ENCODE measurements at places on chromosomes 13 and 19.

- no peak overlapping the region for H3K4me3 ChIP-seq
- no peak for DNase-seq
These were observed 7.2 kb upstream of the RELB start for GRCh38 chr19:44993926-44994537.

GRCh38 chr13:31870511-31870910 is 131.2 kb downstream of the RXFP2 start:
- DNase-seq: no peak
- H3K36me3 ChIP-seq: no peaks in the 10 kb centered on the region
- H3K27ac ChIP-seq: no peak overlapping the region

DNA sequence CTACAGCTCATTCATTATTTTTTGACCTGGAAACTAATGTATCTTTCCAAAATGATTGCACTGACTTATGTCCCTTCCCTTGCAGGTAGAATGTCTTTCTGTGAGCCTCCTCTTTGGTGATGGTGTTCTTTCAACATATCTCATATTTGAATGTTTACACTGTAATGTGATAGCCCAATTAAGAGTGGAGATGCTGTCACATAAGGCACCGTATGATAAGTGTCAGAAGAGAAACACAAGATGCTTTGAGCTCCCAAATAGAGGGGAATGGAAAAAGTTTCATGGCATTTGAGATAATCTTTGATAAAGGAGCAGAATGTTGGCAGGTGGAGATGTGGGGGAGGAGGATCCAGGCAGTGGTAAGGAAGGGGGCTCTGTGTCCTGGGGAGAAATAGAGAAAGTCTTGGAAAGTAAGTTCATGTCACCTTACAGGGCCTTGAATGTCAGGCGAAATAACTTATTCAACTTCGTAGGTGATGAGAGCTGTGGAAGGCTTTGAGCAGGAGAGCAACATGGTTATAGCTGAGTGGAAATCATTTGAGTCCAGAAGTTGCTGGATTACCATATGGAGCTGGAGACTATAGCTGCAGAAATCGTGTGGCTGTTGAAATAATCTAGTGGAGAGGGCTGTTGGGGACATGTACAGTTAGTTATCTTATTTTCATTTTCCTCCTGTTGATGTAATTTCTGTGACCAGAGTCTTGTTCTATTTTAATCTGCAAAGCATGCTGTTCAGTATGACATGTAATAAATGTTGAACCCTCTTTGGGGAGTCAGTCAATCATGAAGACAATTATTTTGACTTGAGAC is 10.3 kb upstream of the RNF113B start:
- H3K27me3 ChIP-seq: no peaks in the 10 kb centered on the region
- H3K4me3 ChIP-seq: peak overlapping the region; percentile 1
- peak overlapping the region; percentile 2 for H3K27ac ChIP-seq

- DNase-seq: no peak
- H3K4me3 ChIP-seq: no peak overlapping the region
- peaks cover 3% of the 10 kb centered on the region for H3K27me3 ChIP-seq
- H3K4me1 ChIP-seq: no peaks in the 10 kb centered on the region
- no peak overlapping the region for H3K27ac ChIP-seq
These were observed 415.5 kb downstream of the FGF14 start for GRCh38 chr13:101986316-101986715.

GRCh38 chr19:39759457-39760184 is 19.0 kb upstream of the LEUTX start:
- DNase-seq: no peak
- peaks cover 33% of the 10 kb centered on the region for H3K27me3 ChIP-seq
- H3K27ac ChIP-seq: no peak overlapping the region
- no peak overlapping the region for H3K4me3 ChIP-seq
- no peaks in the 10 kb centered on the region for H3K36me3 ChIP-seq
- no peaks in the 10 kb centered on the region for H3K4me1 ChIP-seq

DNA sequence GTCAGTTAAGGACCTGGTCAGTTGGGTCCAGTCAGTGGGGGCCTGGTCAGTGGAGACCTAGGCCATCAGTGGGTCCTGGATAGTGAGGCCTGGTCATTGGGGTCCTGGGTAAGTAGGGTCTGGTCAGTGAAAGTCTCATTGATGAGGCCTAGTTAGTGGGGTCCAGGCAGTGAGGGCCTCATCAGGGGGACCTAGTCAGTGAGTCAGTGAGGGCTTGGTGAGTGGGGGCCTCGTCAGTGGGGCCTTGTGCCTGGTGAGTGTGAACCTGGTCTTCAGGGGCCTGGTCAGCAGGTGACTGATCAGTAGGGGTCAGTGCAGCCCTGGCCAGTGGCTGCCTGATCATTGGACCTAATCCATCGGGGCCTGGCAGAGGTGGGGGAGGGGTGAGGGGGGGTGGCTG is 42.6 kb upstream of the TPM4 start:
- no peaks in the 10 kb centered on the region for H3K4me1 ChIP-seq
- no peak overlapping the region for H3K4me3 ChIP-seq
- no peak for DNase-seq
- H3K27me3 ChIP-seq: peaks cover 7% of the 10 kb centered on the region

- H3K36me3 ChIP-seq: no peaks in the 10 kb centered on the region
- peaks cover 3% of the 10 kb centered on the region for H3K27me3 ChIP-seq
- no peak for DNase-seq
- H3K4me3 ChIP-seq: no peak overlapping the region
- H3K4me1 ChIP-seq: no peaks in the 10 kb centered on the region
- H3K27ac ChIP-seq: no peak overlapping the region
These were observed 63.4 kb downstream of the TEX29 start for GRCh38 chr13:111383591-111384440.

DNA sequence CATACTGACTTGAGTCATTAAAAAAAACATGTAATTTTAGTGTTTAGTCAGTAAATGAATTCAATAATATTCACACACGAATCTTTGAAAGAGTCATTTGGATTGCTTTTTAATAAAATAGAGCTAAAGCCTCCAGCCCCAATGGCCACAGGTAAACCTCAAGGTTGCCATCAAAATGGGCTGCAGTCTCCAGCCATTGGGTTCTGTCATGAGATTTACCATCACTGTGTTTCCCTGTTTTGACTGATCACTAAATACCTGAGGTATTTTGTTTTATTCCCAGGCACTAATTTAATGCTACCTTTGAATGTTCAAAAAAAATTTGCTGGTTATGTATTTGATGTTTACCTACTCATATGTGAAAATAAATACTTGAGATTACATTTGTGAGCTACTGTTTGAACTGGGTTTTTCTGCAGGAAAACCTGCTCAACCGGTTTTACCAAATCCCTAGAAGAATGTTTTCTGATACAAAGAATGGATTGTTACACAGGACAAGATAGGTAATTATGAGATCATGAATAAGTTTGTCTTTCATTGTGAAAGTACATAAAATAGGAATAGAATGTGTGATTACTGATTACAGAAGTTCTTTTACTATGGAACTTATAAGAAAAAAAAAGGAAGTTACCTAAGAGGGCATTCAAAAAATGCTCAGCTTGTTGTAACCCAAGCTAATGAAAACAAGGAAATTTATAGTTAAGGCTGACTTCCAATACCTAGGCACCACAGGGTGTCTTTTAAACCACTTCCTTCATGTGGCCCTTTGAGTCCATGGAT is 391.3 kb downstream of the EFNB2 start:
- no peaks in the 10 kb centered on the region for H3K36me3 ChIP-seq
- DNase-seq: no peak
- no peaks in the 10 kb centered on the region for H3K27me3 ChIP-seq
- no peak overlapping the region for H3K4me3 ChIP-seq
- peak overlapping the region; percentile 48 for H3K27ac ChIP-seq

- peak; percentile 53 for DNase-seq
- H3K27ac ChIP-seq: no peak overlapping the region
- H3K4me1 ChIP-seq: peaks cover 21% of the 10 kb centered on the region
These were observed 14.1 kb downstream of the SHANK1 start for GRCh38 chr19:50705422-50706019.

DNA sequence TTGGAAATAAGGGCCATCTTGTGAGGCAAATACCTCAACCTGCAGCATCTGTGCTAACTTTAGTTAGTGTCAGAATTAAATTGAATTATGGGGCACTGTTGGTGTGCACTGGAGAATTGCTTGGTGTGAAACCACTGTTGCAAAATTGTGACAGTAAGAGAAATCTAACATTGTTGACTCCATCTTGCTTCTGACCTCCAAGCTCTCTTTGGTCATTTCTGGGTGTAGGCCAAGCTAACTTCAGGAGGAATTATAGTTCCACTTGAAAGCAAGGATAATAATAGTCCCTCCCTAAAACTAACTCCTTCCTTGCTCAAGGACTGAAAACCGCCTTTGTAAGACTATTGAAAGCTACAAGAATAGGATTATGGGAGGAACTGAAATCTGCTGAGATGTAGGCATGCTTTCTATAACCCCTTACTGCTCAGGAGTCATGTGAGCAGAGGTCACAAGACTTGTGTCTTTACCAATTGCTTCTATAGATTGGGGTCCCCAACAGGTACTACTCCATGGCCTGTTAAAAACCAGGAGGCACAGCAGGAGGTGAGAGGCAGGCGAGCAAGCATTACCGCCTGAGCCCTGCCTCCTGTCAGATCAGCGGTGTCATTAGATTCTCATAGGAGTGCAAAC is 24.9 kb upstream of the GAS6 start:
- H3K4me1 ChIP-seq: peaks cover 5% of the 10 kb centered on the region
- no peak overlapping the region for H3K27ac ChIP-seq
- no peak for DNase-seq
- H3K27me3 ChIP-seq: peaks cover 11% of the 10 kb centered on the region
- H3K36me3 ChIP-seq: no peaks in the 10 kb centered on the region

DNA sequence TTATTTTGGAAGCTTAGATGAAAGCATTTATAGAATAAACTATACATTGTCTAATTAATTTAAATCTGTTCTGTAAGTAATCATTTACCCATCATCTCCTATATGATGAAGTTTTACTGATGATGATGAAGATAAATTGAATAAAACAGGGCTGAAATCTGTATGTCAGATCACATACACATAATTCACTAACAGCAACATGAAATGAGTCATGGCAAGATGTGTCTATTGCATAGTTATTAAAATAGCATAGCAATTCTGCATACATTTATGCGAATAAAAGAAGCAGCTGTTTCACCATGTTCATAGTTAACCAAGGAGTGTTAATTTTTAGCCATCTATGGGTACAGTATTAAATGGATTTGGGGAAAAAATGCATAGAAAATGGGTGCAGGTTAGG is 424.9 kb downstream of the LIG4 start:
- H3K27me3 ChIP-seq: peaks cover 3% of the 10 kb centered on the region
- H3K27ac ChIP-seq: no peak overlapping the region
- no peaks in the 10 kb centered on the region for H3K36me3 ChIP-seq
- H3K4me3 ChIP-seq: no peak overlapping the region
- no peak for DNase-seq
- no peaks in the 10 kb centered on the region for H3K4me1 ChIP-seq

GRCh38 chr13:37065890-37066526 is 6.5 kb upstream of the SUPT20H start:
- peaks cover 6% of the 10 kb centered on the region for H3K27me3 ChIP-seq
- DNase-seq: no peak
- no peak overlapping the region for H3K4me3 ChIP-seq
- no peaks in the 10 kb centered on the region for H3K36me3 ChIP-seq

- H3K27ac ChIP-seq: peak overlapping the region; percentile 37
- peak overlapping the region; percentile 98 for H3K4me3 ChIP-seq
- peaks cover 5% of the 10 kb centered on the region for H3K36me3 ChIP-seq
- DNase-seq: peak; percentile 59
These were observed 2.2 kb upstream of the PLEKHG2 start for GRCh38 chr19:39410017-39410830.

DNA sequence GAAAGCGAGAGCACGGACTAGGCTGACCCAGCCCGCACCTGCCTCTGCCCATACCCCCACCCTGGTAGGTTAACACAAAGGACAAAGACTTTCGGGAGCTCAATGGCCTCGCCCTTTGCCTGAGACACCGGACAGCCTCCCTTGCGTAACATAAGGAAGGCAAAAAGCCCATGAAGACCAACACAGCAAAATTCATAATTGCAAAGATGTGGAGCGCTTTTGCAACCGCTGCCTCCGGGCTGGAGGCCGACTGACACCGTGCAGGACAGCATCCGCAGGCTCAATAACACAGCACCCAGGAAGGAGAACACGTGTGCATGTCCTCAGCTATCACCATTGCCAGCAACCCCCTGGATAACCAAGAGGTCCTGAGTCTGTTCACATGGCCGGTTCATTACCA is 15.4 kb downstream of the LILRA1 start:
- H3K27ac ChIP-seq: no peak overlapping the region
- H3K4me3 ChIP-seq: no peak overlapping the region
- H3K27me3 ChIP-seq: no peaks in the 10 kb centered on the region
- H3K4me1 ChIP-seq: no peaks in the 10 kb centered on the region
- H3K36me3 ChIP-seq: no peaks in the 10 kb centered on the region

GRCh38 chr13:32960626-32961025 is 55.6 kb upstream of the KL start:
- H3K27ac ChIP-seq: no peak overlapping the region
- peaks cover 15% of the 10 kb centered on the region for H3K4me1 ChIP-seq
- no peaks in the 10 kb centered on the region for H3K36me3 ChIP-seq
- H3K27me3 ChIP-seq: peaks cover 7% of the 10 kb centered on the region

- H3K4me1 ChIP-seq: no peaks in the 10 kb centered on the region
- H3K27me3 ChIP-seq: peaks cover 38% of the 10 kb centered on the region
- no peak overlapping the region for H3K27ac ChIP-seq
- H3K4me3 ChIP-seq: no peak overlapping the region
- no peak for DNase-seq
These were observed 15.9 kb upstream of the ZNF30 start for GRCh38 chr19:34910770-34911169.

GRCh38 chr13:113595131-113595530 is 10.6 kb downstream of the TFDP1 start:
- H3K4me1 ChIP-seq: no peaks in the 10 kb centered on the region
- DNase-seq: no peak
- H3K4me3 ChIP-seq: no peak overlapping the region
- H3K27ac ChIP-seq: no peak overlapping the region
- peaks cover 82% of the 10 kb centered on the region for H3K36me3 ChIP-seq

DNA sequence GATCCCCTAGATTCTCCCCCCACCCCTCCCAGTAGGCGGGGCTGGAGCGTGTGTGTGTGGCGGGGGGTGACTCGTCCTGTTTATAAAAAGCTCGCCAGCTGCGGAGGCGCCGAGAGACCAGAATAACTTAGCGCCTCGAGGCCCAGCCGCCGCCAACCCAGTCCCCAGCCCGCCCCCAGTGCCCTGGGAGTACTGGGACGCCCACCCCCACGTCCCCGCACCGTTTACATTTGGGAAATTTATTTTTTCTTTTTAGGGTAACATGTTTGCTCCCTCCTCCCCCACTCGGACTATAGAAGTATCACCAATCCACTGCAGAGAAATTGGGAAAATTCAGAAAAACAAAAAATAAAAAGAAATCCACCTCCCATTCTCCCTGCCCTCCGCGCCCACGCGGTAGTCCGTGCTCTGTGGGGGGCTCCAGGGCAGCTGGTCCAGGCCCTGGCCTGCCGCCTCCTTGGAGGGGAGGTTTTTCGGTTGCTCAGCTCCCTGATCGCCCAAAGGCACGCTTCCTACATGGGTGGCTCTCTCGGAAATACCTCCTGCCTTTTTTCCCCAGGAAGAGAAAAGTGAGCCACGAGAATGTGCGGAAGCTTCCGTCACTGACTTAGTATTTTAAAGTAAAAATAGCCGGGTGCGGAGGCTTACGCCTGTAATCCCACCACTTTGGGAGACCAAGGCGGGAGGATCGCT is 1.5 kb upstream of the RAB3A start:
- peaks cover 41% of the 10 kb centered on the region for H3K4me1 ChIP-seq
- peak; percentile 63 for DNase-seq
- peak overlapping the region; percentile 89 for H3K4me3 ChIP-seq
- peaks cover 14% of the 10 kb centered on the region for H3K36me3 ChIP-seq
- peaks cover 45% of the 10 kb centered on the region for H3K27me3 ChIP-seq

Data from nephron progenitor cell (in vitro differentiated cells).